IMR-90 (cell line): ENCODE measurements at places on chromosomes 1 and 21. TPM values are rescaled to one million over a fixed set of nuclear protein-coding genes. Genes with fewer than 3 reads are reported as not detected.

Gene GBP4
- polyA plus RNA-seq = not detected in 2 replicates

Gene MRPL37
- 36.5 and 42.8 TPM in 2 replicates for polyA plus RNA-seq

Gene ADORA1
- polyA plus RNA-seq = 0.56 and 0.66 TPM in 2 replicates

Gene SLAMF9
- 0.27 and 0.67 TPM in 2 replicates for polyA plus RNA-seq

Gene TFF1
- not detected in 2 replicates for polyA plus RNA-seq

Gene MFSD2A
- polyA plus RNA-seq = 6.7 and 7.3 TPM in 2 replicates

GRCh38 chr1:30405631-30406212, 317.7 kb downstream of the MATN1 start:
- no peak for DNase-seq

DNA sequence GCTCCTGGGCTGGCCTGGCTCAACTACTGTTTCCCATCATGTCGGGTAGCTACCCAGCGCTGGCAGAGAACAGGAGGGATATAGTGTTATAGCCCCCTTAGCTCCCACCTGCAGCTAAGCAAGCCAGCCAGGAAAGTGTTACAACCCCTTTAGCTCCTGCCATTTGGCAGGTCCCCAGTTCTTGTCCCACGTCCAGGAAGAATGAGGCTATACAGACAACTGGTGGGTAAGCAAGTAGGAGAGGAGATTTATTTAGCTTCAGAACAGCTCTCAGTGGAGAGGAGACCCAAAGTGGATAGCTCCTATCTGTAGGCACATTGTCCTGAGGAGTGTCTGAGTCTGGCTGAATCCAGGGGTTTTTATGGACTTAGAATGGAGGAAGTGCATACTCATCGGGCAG, 741.1 kb upstream of the B3GALT2 start:
- no peak for DNase-seq

DNA sequence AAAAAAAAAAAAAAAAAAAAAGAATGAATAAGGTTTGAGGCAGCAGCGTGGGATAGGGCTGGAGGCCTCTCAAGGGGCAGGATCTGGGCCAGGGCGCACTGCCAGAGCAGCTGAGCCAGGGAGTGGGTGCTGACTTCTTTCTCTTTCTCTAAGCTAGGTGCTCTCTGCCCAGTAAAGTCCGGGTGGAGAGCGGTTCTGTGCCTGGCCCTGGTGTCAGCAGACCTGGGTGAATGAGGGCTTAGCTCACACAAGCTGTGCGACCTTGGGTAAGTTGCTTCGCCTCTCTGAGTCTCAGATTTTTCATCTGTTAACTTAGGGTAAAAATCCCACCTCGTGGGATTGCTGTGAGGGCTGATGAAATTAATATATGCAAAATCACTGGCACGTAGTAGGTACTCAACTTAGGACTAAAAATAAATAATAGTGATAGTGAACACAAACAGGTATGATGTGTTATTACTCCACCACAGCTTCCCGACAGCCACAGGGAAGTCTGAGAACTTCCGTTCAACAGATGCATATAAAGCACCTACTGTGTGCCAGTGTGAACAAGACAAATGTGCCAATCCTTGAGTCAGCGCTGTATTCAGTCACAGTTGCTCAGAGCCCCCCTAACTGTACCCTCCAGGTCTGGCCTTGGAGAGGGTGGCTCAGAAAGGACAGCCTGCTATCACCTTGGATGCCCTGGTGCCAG, 2.0 kb upstream of the FAM131C start:
- DNase-seq = peak; percentile 85

GRCh38 chr1:234970401-234970730, 158.3 kb downstream of the TOMM20 start:
- peak; percentile 98 for DNase-seq

DNA sequence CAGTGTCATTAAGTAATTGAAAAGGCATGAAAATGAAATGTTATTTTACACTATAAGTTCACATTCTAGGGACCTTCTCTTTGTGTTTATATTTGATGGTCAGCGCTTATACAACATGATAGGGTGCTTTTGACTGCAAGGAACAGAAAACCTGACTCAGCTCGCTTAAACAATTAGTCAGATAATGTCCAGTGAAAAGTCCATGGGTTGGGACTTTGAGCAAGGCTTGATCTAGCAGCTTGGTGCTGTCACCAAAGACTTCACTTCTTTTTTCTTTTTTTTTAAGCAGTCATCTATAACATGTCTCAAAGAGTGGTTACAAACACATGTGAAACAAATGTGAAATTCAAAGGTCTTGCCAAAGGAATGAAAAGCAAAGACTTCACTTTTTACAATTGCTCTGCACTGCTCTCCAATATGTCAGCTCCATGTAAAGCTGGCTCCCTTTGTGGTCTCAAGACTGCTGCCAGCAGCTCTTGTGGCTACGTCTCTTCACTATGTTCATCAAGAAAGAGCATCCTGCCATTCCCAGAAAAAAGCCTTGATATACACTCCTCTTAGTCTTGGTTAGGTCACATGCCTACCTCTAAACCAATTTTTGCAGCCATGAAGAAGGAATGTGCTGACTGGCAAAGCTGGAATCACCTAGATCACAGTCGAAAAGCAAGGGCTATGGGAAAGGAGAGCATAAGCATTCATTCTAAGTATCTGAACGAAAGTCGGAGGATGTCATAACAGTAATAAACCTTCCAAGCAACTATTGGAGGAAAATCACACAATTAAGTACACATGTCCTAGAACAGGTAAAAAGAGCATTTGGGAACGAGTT, 15.2 kb downstream of the F3 start:
- peak; percentile 71 for DNase-seq

GRCh38 chr1:56617141-56617540, 28.0 kb upstream of the PRKAA2 start:
- DNase-seq = peak; percentile 79

DNA sequence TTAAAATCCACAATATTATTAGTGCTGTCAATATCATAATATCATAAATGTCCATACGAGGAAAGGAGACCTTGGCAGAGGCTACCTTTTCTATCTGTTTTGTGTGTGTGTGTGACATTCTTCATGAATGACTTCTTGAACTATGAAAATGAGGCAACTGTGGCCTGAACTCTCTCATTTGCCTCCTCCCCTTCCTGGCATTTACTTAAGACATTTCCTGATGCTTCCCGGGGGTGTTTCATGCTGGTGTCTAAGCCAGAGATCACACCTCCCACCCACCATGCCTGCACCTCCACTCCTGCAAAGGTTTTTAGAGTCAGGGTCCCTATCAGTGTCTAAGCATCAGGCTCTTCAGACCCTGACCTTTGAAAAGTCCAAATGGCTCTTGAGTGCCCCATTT, 420.9 kb downstream of the KIF26B start:
- DNase-seq = peak; percentile 8

GRCh38 chr1:89790592-89790991, 30.2 kb upstream of the LRRC8D start:
- no peak for DNase-seq

DNA sequence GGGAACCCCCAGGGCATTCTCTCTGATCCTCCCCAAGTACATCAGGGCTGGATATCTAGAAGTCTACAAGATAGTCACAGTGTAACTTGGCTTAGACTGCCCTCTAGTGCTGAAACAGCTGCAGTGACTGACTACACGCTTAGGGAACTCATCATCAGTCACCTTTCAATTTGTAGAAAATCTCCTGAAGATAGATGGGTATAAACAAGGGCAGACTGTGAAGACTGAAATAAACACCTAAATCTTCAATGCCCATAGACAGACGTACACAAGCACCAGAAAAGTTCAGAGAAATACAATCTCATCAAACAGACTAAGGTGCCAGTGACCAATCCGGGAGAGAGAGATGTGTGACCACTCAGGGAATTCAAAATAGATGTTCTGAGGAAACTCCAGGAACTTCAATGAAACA, 46.6 kb downstream of the PACC1 start:
- peak; percentile 81 for DNase-seq

DNA sequence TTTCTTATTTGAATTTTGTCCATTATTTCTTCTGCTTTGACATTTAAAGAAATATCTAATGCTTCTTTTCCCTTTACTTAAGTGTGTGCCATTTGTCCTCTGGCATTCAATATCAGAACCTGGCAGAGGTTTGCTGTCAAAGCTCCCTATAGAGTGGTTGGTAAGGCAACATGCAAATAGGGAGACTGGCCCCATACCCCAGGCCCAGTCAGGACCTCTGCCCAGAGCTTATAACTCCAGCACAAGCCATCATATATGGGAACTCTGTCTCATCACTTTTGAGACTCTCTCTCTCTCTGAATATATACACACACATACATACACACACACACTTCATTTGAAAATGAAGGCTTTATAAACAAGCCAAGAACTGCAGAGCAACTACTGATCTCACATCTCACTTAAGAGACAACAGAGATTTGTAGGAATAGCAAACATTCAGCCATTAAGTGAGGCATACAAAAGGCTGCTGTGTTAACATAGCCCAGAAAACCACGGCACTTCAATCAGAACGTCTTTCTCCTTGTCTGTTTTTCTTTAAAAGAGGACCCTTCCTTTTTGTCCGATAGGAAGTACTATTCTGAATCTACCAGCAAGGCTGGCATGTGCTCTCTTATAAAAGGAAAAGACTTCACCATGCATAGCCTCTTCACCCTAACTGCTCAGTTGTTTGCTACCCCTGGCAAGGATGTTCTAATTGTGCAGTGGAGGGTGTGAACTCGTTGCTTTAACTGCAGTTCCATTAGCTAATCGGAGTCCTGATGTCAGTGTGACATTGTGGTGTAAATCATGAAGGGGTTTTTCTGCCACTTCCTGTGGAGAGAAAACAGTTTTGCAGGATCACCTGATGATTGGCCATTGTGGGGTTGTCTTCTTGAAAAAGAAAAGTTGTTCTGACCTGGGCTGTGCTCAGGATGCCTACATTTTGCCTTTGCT, 101.7 kb downstream of the NR5A2 start:
- DNase-seq = no peak

GRCh38 chr1:245016700-245017099, 138.1 kb upstream of the KIF26B start:
- DNase-seq = no peak

DNA sequence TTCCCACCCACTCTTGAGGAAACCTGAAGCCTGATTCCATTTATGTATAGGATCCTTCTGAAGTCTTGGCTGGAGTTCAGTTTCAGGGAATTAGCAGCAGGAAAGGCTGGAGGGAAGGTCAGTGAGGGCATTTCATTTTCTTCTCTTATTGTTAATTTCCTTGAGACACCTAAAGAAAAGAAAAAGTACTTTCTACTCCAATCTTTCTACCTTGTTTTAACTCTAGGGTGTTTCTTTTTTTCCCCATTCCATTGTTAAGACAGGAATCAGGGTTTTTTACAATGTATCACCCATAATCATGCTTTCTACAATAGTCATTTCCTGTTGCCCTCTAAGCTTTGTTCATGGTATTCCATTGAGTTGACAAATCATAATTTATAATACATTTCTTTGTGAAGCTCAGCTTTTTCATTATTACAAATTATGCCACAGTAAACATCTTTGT, 27.4 kb downstream of the SNRPE start:
- peak; percentile 61 for DNase-seq

DNA sequence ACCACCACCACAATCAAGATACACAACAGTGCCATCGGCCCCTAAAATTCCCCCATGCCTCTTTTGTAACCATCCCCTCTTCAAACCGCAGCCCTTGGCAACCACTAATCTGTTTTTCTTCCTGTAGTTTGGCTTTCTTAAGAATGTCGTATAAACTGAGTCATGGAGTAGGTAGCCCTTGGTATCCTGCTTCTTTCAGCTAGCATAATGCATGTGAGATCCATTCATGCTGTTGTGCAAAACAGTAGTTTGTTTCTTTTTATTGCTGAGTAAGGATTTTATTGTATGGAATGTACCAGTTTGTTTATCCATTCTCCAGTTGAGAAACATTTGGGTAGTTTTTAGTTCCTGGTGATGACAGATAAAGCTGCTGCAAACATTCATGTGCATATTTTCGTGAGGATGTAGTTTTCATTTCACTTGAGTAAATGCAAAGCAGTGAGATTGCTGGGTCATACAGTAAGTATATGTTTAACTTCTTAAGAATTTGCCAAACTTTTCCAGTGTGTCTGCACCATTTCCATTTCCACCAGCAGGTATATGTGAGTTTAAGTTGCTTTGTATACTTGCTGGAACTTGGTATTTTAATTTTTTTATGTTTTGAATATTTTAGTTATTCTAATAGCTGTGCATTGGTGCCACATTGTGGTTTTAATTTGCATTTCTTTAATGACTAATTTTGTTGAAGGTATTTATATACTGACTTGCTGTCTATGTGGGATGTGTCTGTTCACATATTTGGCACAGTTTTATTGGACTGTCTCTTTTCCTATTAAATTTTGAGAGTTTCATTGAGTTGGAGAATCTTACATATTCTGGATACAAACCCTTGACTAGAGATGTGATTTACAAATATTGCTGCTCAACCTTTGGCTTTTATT, 148.4 kb upstream of the MAP1LC3C start:
- DNase-seq = no peak

GRCh38 chr1:18480315-18481189, at the start of gene KLHDC7A:
Gene KLHDC7A (plus strand): TSS chr1:18480930. CDS start chr1:18480982, 52 bp downstream.
- DNase-seq = no peak

DNA sequence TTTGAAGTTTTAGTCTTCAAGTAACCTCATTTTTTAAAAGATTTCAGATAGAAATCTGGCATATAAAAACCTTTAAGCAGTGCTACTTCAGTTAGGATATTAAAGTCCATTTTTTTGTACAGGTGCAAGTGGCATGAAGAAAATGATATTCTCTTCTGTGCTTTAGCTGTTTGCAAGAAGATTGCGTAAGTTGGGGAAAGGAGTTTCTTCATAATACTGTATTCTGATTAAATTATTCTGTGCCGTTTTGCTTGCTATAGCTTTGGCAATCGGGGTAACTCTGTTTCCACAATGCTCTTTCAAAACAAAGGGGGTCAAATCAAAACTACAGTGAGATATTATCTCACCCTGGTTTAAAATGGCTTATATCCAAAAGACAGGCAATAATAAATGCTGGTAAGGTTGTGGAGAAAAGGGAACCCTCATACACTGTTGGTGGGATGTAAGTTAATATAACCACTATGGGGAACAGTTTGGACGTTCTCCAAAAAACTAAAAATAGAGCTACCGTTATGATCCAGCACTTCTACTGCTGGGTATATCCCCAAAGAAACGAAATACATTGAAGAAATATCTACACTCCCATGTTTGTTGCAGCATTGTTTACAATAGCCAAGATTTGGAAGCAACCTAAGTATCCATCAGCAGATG, 27.1 kb downstream of the MAEL start:
- DNase-seq = no peak

- DNase-seq = peak; percentile 25
Observed at GRCh38 chr1:5891736-5892135, 100.5 kb downstream of the NPHP4 start.

DNA sequence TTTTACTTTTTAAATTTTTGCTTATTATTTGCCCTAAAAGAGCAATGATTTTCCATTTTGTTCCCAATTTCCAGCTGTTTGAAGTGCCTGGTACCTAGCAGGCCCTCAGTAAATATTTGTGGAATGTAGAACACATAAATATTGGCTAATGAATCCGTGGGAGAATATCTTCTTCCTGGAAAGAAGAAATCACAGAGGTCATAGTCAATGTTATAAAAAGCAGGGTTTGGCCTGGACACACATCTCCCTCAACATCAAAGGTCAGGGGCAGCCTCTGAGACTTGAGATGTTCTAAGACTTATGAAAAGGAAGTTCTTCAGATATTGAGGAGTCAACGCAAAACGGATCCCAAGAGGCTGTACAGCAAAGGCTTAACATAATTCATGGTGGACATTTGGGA, 358.1 kb downstream of the HHAT start:
- no peak for DNase-seq
